Stimulated activated CD4-positive, alpha-beta T cell treated with anti-CD3 and anti-CD28 coated beads, Interleukin-15, amount 100 ng/mL, for 1 hour (primary cell): ENCODE measurements at places on chromosomes 4 and X.
A peak's percentile ranks its signal among the peaks of the same experiment; 100 is the strongest.

GRCh38 chrX:37986893-37987292, 19.5 kb upstream of the SYTL5 start:
- no peak for DNase-seq

DNA sequence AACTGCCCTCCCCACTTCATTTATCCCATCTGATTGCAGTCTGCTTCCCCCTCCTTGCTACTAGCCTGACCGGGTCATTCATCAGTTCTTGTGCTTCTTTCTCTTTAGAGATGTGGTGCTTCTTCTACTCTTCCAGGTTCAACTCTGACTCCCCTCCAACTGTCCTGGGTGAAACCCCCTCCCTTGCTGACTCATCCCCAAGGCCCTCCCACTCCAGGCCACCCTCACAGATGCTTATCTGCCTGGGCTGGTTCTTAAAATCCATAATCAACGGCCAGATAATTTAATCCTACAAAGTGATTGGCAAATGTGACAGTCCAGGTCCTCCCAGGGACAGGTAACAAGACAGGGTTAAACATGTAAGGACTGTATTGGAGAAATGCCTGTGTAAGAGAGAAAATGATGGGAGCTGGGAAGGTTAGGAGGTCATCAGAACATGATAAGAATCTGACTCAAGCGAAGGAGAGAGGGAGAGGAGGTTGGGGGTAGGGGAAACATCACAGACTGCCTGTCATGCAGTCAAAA, 182.8 kb upstream of the C1QTNF7 start:
- no peak for DNase-seq

- DNase-seq, result no peak
Measured at GRCh38 chr4:88353324-88353723, 25.3 kb upstream of the HERC6 start.

DNA sequence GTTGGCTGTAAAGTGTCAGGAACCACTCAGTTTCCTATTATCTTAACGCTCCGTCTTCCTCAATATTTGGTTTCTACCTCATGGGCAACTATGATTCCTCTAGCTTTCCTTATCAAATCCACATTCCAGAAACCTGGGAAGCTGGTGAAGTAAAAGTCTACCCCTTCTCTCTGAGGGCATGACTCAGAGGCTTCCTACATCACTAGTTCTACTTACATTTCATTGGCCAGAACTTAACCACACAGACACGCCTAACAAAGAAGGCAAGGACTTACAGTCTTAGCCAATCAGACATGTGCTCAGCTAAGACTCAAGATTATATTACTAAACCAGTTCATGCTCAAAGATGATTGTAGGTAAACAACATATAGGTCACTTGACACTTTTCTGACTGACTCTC, 30.4 kb downstream of the COX7B2 start:
- DNase-seq, result no peak

DNA sequence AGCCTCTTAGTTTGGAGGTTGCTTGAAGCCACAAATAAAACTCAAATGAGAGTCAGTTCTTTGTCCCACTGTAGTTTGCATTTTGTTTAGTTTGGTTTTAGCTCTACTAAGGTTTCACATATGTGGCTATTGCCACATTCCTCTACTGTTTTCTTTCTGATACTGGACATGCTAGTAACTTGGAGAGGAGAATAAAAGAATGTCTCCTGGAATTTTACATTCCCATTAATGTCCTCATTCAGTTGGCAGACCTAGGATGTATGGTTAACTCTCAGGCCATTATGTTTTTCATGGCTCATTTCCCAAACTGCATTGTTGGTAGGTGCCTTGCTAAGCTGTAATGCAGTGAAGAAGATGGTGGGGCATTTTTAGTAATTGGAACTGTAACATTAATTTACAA, 29.9 kb downstream of the UPRT start:
- DNase-seq, result no peak

DNA sequence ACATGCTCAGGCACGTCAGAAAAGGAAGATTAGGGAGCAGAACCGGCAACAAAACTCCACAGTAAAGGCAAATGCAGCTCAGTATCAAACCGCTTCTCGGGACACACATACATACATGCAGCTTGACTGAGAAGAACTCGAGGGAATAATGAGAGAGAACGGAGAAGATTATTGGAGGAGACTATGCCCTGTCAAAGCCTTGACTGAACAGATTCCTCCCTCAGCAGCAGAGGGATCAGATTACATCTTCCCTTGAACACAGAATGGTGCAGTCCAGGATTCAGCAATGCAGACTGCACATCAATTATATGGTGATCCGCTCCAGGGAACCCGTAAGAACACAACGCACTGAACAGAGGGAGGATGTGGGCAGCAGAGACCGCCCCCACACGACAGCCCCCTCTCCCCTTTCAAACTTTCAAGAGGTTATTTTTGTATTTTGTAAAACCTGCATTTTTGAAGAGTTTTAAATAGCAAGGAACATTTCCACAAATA, 183.2 kb downstream of the FBXW7 start:
- no peak for DNase-seq

DNA sequence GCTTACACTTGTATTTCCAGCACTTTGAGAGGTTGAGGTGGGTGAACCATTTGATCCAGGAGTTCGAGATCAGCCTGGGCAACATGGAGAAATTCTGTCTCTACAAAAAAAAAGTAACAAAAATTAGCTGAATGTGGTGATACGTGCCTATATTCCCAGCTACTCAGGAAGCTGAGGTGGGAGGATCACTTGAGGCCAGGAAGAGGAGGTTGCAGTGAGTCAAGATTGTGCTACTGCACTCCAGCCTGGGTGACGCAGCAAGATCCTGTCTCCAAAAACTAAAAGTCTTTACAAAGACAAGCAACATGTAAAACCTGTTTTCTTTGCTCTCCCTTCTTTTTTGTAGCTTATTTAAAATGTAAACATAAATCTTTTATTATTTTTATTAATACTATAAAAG, 1156.1 kb downstream of the FAT4 start:
- DNase-seq, result no peak

- no peak for DNase-seq
Measured at GRCh38 chrX:18946611-18947010, 37.3 kb downstream of the PHKA2 start.

- DNase-seq, result no peak
Measured at GRCh38 chr4:183326853-183327252, 4.6 kb upstream of the CLDN24 start.

DNA sequence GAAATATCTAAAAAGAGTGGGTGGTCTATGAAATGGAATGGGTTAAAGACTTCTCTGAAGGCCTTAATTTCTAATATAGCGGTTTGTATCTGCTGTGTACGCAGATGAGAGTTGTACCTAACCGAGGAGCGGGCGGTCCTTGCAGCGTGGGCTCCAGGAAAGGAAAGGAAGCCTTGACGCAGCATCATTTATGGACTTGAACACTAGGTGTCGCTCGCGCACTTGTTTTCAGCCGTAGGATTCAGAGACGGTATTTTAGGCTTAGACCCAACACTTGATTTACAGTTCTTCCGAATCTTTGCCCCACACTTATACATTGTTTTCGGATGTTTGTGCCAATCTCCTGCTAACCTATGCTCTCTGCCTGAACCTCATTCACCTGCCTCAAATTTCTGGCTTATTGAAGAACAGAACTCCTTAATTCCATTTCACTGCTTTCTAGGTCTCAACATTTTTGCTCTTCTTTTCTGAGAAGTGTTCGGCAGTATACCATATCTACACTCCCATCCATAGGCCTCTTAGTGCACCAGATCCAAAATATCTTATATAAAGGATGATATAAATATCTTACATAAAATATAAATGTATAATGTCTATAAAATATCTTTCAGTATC, 48.9 kb upstream of the AADAT start:
- DNase-seq, result peak; percentile 35

- no peak for DNase-seq
Measured at GRCh38 chr4:166078955-166079354, 205.9 kb downstream of the TLL1 start.

DNA sequence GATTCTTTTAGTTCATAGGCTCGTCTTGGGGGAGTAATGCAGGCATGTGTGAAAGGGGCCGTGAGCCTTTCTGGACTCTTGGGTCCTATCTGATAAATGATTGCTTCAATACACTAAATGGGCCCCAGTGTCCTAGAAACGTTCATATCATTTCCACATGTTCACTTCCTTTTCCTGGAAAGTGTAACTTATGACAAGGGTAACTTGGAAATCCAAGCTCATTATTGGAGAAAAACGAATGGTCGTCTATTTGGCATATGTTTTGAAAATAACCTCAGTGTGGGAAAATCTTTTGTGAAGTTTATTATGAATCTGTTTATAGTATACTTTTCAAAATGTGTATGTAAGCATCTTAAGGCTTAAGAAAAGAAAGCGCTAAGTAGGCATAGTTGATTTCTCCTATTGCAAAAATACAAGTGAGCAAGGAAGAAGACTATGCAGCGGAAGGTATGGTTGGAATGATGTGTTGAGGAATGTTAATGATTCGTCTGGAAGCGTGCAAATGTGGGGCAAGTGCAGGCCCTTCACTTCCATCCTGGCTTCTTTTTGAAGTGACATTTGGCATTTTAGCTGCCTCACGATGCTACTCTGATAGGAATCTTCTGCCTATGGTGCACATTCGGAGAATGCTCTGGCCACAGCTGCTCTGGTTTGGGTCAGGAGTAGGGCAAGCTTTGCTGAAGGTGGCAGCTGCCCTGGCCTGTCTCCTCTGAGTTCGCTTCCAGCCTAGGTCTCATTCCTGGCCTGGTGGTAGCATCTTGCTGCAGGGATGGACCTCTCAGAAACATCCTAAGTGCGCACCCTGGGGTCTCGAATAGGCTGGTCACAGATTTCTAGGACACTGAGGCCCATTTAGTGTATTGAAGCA, 49.5 kb upstream of the STOX2 start:
- no peak for DNase-seq
